GM23248 (cell line): ENCODE measurements at places on chromosomes 16 and 17. TPM values are rescaled to one million over a fixed set of nuclear protein-coding genes. Genes with fewer than 3 reads are reported as not detected.

The ALOX12B gene
- not detected in 2 replicates for total RNA-seq

The SALL1 gene
- total RNA-seq = 1.8 and 2.6 TPM in 2 replicates

- no peaks in the 10 kb centered on the region for H3K27me3 ChIP-seq
- DNase-seq = no peak
- no peak overlapping the region for H3K27ac ChIP-seq
- no peak overlapping the region for H3K4me3 ChIP-seq
- no peaks in the 10 kb centered on the region for H3K4me1 ChIP-seq
Measured at GRCh38 chr16:9859701-9860327, 322.4 kb downstream of the GRIN2A start.

DNA sequence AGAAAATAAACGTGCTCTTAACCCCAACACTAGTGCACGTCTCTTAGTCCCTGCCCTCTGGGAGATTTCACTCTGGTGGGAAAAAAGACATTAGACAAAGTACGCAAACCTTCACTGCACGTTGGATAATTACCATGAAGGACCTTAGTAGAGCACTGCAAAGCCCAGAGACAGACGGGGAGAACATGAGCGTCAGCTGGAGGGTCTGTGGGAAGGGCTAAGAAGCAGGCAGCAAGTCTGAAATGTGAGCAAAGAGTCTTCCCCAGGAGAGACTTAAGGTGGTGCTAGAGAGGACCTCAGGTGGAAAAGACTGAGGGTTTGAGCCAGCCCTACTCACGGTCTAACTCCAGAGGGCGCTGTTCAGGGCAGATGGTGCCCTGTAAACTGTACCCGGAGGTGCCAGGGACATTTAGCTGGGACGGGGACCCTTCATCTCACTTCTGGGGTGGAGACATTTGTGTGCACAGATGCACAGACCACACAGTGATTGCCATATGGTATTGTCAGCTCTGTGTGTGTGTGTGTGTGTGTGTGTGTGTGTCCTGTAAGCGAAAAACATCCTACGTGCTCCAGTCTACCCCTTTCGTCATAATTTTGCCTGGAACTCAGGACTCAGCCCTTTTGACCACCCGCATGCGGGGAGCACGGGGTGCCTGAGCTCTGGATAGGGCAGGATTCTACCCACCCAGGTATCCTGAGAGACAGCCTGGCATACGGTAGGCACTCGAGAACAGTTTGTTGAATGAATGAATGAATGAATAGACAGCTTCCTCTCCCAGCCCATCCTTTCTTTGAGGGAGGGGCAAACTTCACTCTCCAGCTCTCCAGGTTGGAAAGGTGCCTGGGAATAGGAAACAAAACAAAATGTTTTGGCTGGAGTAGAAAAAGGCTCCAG is 10.1 kb upstream of the STAC2 start:
- no peak overlapping the region for H3K27ac ChIP-seq
- DNase-seq = peak; percentile 76
- no peaks in the 10 kb centered on the region for H3K27me3 ChIP-seq
- no peaks in the 10 kb centered on the region for H3K36me3 ChIP-seq
- H3K4me3 ChIP-seq = no peak overlapping the region

DNA sequence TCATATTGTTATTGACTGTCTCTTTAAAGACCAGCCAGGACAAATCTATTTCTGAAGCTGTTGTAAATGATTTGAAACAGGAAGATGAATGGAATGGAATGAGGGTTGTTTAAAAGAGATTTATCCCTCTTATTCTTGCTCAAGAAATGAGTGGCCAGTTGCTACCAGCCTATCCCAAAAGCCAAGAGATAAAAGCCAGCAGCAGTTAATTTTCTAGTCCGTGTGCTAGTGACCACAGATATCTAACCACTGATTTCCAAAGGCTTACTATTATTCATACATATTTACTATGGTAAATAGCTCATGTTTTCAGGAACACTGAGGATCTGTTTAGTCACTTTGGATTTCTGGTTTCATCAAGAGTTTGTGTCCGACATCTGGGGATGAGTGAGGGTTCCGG is 105.7 kb downstream of the CDH13 start:
- no peaks in the 10 kb centered on the region for H3K4me1 ChIP-seq
- H3K36me3 ChIP-seq = no peaks in the 10 kb centered on the region
- no peaks in the 10 kb centered on the region for H3K27me3 ChIP-seq
- no peak overlapping the region for H3K4me3 ChIP-seq
- DNase-seq = no peak
- H3K27ac ChIP-seq = no peak overlapping the region
